Stimulated activated CD4-positive, alpha-beta T cell treated with anti-CD3 and anti-CD28 coated beads, Interleukin-1b, Interleukin-23, amount 100 ng/mL, for 4 hours (primary cell): ENCODE measurements at places on chromosomes 12 and 14.

DNA sequence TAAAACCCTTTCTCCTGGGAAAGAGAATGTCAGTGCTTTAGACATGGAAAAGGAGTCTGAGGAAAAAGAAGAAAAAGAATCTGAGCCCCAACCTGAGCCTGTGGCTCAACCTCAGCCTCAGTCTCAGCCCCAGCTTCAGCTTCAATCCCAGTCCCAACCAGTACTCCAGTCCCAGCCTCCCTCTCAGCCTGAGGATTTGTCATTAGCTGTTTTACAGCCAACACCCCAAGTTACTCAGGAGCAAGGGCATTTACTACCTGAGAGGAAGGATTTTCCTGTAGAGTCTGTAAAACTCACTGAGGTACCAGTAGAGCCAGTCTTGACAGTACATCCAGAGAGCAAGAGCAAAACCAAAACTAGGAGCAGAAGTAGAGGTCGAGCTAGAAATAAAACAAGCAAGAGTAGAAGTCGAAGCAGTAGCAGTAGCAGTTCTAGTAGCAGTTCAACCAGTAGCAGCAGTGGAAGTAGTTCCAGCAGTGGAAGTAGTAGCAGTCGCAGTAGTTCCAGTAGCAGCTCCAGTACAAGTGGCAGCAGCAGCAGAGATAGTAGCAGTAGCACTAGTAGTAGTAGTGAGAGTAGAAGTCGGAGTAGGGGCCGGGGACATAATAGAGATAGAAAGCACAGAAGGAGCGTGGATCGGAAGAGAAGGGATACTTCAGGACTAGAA, 6.1 kb downstream of the PNN start:
- no peak for DNase-seq

GRCh38 chr14:105180592-105181548, at the start of gene NUDT14:
Gene NUDT14 (minus strand): TSS chr14:105181312. CDS start chr14:105181209, 103 bp downstream.
- peak; percentile 86 for DNase-seq

DNA sequence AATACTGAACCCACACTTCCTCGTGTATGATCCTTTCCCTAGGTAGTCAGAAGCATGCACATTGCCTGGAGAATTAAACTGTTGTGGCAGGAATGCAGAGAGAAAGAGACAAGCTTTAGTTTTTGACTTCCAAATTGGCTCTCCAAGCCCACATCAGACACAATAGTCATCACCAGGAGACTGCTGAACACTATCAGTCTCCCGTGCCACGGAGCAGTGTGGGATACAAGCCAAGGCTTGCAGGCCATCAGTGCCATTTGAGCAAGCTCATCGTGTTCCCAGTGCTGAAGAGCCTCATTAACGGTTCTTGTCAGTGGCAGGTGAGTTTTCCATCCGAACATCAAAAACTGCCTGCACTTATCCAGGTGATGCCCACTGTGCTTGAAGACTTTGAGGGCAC, 410.8 kb downstream of the NAV3 start:
- DNase-seq = no peak

- peak; percentile 33 for DNase-seq
Observed at GRCh38 chr12:110349514-110350151, 53.9 kb downstream of the ANAPC7 start.

GRCh38 chr12:125890971-125891370, 825.7 kb downstream of the AACS start:
- DNase-seq = no peak

GRCh38 chr14:87411370-87411769, 581.6 kb downstream of the GALC start:
- DNase-seq = no peak
